ENCODE measurements at places on chromosomes 1 and 21.

DNA sequence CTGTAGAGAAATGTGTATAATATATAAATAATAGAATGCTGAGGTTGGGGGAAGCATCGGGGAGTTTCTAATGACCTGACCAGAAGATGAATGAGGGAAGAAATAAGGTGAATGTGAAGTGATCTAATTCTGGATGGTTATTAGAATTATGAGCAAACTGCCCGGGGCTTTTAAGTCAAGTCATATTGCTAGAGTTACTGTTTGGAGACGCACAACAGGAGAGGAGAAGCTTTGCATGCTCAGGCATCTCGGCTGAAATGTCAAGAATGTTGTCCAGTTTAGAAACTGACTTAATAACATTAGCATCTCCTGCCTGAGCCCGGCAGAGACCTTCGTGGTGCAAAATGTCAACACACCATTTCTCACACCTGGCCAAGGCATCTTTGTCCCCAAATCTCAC is 119.1 kb downstream of the RRAGC start:
- DNase-seq: no peak

GRCh38 chr21:42681296-42682206 is 28.1 kb downstream of the PDE9A start:
- no peak for DNase-seq

GRCh38 chr21:32143241-32143939 is 135.5 kb downstream of the MIS18A start:
- no peak for DNase-seq

DNA sequence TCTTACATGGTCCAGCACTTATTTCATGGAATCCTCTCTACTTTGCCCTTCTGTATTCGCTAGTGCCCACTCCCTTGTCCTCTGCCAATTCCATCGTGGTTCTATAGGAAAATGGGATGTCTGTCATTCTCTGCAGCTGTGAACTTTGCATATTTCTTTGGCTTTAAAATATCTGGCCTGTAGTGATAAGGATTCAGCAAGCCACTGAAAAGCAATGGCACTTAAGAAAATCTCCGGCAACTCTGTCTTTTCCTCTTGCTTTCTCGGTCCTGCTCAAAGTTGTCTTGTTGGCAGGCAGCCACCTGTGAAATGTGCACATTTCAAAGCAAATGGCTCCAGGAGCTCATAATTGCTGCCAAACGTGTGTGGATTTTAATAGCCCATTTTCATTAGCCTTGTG is 91.8 kb downstream of the CHD1L start:
- DNase-seq: no peak

DNA sequence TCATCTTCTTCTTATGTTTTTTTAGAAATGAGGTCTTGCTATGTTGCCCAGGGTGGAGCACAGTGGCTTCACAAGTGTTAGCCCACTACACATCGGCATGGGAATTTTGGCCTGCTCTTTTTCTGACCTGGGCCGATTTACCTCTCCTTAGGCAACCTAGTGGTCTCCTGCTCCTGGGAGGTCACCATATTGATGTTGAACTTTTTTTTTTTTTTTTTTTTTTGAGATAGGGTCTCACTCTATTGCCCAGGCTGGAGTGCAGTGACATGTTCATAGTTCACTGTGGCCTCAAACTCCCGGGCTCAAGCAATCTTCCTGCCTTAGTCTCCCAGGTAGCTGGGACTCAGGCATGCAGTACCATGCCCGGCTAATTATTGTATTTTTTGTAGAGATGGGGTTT is 7.5 kb downstream of the AK2 start:
- no peak for DNase-seq

- no peak for DNase-seq
Measured at GRCh38 chr1:55164906-55165305, 50.3 kb downstream of the USP24 start.

GRCh38 chr1:113156368-113156767 is 83.4 kb downstream of the LRIG2 start:
- no peak for DNase-seq

DNA sequence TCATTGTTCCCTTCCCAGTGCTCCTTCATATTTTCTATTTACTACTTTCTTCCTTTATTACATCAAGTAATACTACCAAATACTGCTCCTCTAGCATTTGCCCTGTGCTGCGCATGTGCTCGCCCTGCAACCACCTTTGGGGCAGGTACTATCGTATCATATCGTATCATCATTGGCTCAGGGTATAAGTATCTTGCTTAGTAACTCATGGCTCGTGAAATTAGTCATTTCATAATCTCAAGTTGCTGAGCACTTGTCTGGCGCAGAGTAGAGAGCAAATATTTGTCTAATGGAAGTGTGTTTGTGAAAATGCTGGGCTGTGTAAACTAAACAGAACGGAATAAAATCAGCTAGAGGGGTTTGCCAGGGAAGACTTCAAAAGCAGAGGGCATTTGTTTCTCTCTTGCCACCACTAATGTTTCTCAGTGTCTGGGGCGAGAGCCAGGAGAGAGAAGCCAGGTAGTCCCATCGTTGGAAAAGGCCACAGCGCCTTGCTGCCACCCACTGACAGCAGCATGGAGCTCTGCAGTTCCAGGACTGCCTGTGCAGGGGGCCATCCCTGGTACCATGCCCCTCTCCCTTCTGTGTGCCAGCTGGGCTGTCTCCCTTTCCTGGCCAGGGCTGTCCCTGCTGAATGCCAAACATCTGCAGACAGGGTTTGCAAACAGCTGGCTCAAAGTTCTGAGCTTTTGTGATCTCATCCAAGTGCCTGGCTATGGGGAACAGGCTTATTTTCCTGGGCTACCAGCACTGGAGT is 20.0 kb upstream of the CPT2 start:
- DNase-seq: no peak

GRCh38 chr1:938711-939489 is 15.2 kb downstream of the SAMD11 start:
- DNase-seq: no peak

DNA sequence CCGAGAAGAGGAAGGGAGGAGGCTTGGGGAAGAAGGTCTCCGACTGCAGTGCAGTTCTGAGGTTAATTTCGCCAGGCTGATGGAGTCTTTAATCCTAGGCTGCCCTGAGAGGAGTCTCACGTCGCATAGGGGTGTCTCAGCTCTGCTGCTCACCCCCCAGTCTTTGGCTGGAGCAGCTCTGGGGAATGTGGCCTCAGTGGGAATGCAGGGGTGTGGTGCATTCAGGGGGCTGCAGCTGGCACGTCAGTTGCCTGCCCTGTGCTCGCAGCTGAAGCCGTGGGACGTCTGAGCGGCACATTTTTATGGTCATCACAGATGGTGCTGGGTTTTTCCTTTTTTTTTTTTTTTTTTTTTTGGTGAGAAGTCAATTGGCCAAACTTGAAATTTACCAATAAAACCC is 38.2 kb downstream of the ACTN2 start:
- DNase-seq: no peak

DNA sequence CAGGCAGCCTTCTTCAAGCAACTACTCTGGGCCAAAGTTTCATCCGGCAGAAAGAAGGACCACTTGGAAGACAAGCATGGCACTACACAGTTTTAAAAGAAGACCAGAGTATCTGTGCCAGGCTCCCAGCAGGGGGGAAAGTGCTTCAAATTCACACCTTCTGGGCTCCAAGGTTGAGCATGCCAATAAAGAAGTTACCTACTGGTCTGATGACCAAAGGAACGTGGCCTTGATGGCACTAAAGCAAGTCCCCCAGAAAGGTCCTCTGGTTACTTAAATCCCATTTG is 73.5 kb downstream of the CD46 start:
- DNase-seq: no peak

GRCh38 chr1:29519788-29520110 is 283.4 kb downstream of the PTPRU start:
- DNase-seq: peak; percentile 12

DNA sequence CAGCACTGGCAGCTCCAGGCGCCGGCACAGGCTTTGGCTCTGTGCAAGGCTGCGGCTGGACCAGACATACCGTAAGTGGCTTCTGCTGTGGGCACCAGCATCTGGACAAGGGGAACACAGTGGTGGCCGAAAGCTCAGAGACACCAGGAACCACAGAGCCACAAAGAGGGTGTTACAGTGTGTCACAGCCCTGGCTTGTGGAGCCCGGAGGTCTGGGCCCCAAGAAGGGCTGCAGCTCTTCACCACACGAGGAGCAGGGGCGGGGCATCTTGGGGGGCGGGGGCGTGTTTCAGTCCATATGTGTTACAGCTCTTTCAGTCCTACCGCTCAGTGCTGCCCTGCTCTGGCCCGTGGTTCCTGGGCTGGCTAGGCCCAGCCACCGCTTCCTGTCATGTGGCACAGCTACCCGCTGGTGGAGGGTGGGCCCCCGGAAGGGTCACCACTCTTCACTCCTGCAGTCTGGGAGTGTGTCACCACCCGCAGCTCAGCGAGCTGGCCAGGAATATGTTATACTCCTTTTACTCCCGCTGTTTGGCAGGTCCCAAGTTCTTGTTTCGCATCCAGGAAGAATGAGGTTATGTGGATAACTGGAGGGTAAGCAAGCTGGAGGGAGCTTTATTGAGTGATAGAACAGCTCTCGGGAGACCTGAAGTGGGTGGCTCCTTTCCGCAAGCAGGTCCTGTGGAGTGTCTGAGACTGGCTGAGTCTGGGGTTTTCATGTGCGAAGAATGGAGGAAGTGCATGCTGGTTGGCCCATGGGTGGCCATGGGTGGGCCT is 3.3 kb upstream of the LSM10 start:
- DNase-seq: peak; percentile 78

DNA sequence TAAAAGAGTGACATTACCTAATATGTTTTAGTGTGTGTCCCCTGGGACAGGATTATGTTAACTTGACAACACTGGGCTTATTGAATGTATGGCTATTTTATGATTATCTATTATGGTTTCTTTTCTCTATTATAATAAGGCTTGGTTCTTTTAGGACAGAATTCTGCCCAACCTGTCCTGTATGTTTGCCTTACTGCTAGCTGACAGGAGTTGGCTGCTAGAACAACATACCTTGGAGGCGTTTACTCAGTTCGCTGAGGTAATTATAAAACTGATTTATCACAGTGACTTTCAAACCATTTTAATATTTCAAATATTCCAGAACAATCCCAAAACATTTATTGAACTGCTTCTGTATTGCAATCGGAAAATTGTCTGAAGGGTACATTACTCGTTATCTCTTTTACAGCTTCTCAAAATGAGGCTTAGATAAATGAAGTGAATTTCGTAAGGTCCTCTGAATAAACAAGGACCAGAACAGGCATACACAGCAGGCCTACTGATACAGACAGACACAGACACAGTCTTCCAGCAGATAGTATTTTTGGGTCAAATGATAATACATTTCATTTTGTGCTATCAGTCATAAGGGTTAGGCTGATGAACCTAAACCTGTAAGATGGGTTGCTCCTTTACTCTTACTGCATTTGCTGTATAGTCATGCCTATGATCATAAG is 44.2 kb downstream of the SCYL3 start:
- no peak for DNase-seq

- no peak for DNase-seq
Measured at GRCh38 chr1:171220581-171221054, 27.7 kb upstream of the FMO1 start.

GRCh38 chr1:36576551-36577110 is 93.9 kb upstream of the CSF3R start:
- DNase-seq: no peak

GRCh38 chr1:193762236-193762635 is 575.8 kb upstream of the B3GALT2 start:
- no peak for DNase-seq

DNA sequence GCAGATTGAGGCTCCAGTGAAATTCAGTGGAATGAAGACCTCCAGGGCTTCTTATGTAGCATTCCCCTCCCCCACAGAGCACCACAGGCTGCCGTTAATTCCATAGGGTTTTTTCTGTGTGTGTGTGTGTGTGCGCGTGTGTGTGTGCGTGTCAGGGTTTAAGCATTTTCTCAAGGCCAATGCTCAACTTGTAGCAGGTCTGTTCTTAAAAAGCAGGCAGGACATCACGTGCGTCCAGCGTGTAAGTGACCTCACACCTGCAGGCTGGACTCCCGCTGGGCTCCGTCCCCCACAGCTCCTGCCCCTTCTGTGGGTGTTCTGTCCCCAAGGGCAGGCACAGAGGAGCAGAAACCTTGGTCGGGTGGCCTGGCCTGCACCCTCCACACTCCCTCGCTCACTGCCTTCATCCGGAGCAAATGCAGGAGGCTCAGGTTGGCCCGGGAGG is 5.3 kb downstream of the PRDM16 start:
- DNase-seq: no peak

DNA sequence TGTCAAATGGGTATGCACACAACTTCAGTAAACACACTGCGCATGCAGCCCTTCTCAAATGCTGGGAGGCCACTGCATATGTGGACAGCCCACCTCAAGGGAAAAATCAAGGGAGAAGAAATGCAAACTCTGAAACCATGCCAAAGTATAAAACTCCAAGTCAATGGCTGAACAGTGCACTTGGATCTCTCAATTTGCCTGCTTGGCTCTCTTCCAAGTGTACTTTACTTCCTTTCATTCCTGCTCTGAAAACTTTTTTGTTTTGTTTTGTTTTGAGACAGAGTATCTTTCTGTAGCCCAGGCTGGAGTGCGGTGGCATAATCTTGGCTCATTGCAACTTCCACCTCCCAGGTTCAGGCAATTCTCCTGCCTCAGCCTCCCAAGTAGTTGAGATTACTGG is 18.8 kb upstream of the COP1 start:
- no peak for DNase-seq

GRCh38 chr1:192003295-192004077 is 154.8 kb upstream of the RGS18 start:
- no peak for DNase-seq

GRCh38 chr21:41321211-41321907 is 4.8 kb downstream of the FAM3B start:
- DNase-seq: no peak

GRCh38 chr1:18126616-18127015 is 19.0 kb downstream of the IGSF21 start:
- no peak for DNase-seq

GRCh38 chr1:112358061-112358770 is 37.8 kb upstream of the CTTNBP2NL start:
- DNase-seq: no peak

DNA sequence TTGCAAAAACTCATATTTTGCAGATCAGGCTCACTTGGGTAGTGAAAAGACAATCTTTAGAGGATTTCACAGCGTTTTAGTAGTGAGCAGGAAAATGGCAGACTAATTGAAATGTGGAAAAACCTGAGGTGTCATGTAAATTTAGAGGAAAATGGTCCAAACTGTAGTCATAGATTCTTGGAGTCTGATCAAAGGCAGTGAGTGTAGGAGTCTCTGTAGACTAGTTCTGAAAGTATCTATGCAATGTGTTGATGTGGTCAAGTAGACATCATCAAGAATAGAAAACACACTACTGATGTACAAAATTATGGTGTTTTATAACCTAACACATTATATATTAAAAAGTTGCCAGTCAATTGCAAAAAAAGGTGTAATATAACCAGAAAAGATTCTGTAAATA is 143.2 kb upstream of the C1orf105 start:
- DNase-seq: no peak

- DNase-seq: no peak
Measured at GRCh38 chr1:151939779-151940178, 30.5 kb upstream of the THEM4 start.

- no peak for DNase-seq
Measured at GRCh38 chr1:55054396-55054795, 15.0 kb downstream of the PCSK9 start.
